HFFc6 (cell line): ENCODE measurements at places on chromosomes 16 and 17.

DNA sequence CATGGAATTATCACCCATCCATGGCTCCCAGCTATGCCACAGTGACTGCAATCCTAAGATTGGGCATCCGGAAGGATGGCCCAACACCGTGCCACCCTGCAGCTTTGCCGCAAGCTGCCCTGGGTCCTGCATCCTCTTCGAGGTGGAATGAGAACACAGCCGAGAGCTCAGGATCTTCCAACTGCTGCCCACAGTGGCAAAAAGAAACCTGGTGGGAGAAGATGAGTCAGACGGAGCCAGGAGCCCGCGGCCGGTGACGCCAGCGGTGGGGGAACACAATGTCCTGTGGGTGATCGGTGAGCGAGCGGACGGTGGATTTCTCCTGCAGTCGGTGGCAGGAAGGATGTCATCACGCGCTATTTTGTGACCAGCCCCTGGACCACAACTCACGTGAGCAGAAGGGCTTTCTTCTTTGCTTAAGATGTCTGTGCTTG lies 20.1 kb downstream of the CD7 start:
- DNase-seq, result peak; percentile 76

DNA sequence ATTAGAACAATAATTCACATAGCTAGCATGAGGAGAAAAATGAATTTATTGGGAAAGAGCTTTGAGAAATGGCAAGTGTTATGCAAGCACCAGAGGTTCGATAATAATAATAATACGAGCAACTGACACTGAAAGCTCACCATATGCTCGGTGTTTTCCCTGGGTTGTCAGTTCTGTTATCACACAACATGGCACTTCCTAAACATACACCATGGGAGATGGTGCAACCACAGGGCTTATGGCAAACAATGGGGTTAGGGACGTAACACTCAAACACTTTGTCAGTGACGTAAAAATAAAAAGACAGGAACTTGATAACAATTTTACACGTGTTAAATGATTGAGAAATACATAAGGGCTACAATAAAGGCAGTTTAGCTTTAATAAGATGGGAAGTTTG lies 23.7 kb downstream of the OR1D5 start:
- no peak for DNase-seq

- DNase-seq, result peak; percentile 69
These were observed 260.4 kb upstream of the TBX2 start for GRCh38 chr17:61139219-61139618.

DNA sequence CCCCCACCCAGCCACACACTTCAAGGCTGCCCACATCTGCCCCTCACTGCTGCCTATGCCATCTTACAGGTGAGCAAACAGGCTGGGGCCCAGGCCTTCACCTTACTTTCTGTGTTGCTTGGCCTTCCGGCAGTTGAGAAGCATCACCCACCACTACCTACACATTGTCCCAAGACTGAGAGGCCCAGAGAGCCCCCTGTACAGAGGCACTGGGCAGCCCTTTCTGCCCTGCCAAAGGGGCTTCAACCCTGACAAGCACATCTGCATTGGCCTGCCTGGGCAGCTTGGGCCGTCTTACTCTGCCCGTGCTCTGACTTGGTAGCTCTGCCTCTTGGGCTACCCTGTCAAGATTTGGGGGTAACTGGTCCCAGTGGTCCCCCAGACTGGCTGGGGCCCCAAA lies 1.2 kb downstream of the MIEF2 start:
- DNase-seq, result no peak

- peak; percentile 41 for DNase-seq
These were observed 2.3 kb upstream of the CCDC182 start for GRCh38 chr17:57747221-57748017.

DNA sequence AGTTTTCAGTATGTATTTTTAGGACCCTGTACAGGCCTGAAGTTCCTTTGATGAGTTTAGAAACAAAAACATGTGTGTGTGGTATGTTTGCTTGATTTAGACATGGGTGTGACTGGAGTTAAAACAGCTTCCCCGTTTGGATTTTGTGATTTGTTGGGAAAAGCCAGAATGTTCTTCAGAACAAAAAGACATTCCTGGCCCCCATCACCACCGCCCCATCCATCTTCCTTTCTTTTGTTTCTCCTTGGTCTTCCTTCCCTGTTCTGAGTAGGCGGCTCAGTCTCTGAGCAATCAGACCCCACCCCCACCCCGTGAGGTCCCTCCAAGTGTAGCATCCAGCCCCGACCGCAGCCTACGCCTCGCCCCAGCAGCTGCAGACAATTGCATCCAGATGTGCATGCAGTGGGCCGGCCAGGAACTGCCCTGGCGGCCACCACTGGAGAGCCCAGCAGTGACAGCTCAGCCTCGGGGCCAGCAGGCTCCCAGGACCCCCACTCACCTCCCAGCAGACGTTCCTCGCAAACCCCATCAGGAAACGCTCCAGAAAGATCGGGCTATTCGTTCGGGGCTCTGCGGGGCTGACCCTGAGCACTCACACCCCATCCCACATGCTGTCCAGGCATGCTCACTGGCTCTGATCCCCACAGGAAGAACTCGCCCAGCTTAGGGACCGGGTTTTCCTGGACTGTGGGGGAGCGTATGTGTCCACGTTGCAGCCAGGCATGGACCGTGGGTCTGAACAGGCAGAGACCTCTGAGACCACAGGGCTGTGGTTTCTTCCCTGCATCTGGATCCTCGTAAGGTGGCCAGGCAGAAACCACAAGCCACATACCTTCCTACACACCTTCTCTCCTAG lies 99.8 kb upstream of the CDH5 start:
- peak; percentile 63 for DNase-seq

GRCh38 chr17:64231567-64232141 lies 31.4 kb downstream of the TEX2 start:
- no peak for DNase-seq

- DNase-seq, result peak; percentile 30
These were observed 54.0 kb downstream of the AKAP1 start for GRCh38 chr17:57138956-57139576.

DNA sequence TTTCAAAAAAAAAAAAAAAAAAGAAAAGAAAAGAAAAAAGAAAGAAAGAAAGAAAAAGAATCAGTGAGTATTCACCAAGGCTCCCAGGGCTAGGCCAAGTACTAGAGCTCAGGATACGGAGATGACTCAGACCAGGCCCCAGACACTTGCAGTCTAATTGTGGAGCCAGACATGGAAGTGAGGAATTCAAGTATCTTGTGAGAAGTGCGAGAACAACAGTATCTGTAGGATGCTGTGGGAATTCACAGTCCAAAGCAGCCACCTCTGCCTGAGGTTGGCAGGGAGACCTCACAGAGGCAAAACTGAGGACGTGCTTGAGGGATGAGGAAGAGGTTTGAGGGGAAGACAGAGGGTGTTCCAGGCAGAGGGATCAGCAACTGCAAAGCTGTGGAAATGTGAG lies 14.0 kb upstream of the ALDOA start:
- DNase-seq, result peak; percentile 74

DNA sequence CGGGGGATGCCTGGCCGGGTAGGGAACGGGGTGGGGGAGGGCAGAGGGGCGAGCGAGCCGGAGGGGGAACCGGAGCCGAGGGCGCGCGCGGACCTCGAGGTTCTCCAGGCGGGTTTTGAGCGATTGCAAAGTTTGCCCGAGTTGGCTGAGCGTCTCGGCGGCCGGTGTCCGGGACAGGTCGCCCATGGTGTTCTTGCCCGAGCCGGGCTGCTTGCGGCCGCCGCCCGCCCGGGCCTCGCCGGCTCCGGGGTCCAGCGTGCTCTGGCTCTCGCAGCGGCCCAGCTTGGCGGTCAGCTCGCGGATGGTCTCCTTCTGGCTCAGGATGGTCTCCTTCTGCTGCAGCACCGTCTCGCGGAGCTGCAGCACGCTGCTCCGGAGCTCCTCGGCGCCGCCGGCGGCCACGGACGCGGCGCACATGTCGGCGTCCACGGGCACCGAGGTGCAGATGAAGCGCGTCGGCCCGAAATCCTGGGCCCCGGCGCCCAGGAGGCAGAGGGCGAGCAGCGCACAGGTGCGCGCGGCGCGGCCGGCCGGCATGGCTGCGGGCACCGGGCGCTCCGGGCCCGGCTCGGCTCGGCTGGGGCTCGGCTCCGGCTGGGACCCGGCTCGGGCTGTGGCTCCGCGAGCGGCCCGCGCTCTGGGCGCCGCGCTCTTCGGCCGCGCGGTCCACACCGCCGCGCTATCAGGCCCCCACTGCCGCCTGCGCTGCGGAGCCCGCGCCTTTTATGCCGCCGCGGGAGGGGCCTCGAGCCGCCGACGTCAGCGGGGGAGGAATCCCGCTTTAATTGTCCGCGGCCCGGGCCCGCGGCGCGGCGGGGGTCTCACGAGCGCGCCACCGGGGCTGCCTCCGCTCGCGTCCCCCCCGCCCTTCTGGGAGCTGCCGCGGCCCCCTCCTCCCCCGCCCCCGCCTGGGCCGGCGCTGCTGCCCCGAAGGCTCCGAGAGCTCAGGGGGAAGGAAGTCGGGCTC lies at the start of gene NPTX1:
Gene NPTX1, minus strand, starts transcription at position 698 of the 967 bp plus-strand sequence. Its CDS starts 161 bp downstream, at position 537.
- no peak for DNase-seq

DNA sequence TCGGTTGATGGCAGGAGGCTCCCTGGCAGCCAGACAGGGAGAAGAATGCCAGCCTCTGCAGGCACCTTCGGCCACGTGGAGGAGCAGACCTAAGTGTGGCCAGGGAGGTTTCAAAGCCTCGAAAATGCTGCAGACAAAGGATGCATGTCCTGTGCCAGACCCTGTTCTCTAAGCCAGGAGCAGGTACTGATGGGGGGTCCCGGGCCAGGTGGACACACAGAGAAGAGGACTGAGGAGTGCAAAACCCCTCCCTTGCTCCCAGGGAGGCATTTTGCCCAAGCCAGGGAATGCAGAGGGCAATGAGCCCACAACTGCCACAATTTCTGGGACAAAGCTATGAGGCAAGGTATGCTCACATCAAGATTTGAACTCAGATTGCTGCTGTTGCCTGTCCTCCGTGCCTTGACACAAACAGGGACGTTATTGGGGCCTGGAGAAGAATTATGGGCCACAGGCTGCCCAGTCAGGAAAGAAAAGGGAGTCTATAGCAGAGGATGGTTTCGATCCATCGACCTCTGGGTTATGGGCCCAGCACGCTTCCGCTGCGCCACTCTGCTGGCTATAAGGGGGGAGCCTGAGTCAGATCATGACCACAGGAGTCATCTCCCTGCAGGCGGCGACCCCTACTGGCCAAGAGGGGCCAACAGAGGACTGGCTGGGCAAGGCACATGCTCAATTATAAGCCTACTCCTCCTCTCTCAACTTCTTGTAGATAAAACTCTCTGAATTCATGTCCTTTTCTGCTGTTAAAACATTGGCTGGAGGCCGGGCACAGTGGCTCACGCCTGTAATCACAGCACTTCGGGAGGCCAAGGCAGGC lies 25.1 kb upstream of the FOXK2 start:
- peak; percentile 99 for DNase-seq

DNA sequence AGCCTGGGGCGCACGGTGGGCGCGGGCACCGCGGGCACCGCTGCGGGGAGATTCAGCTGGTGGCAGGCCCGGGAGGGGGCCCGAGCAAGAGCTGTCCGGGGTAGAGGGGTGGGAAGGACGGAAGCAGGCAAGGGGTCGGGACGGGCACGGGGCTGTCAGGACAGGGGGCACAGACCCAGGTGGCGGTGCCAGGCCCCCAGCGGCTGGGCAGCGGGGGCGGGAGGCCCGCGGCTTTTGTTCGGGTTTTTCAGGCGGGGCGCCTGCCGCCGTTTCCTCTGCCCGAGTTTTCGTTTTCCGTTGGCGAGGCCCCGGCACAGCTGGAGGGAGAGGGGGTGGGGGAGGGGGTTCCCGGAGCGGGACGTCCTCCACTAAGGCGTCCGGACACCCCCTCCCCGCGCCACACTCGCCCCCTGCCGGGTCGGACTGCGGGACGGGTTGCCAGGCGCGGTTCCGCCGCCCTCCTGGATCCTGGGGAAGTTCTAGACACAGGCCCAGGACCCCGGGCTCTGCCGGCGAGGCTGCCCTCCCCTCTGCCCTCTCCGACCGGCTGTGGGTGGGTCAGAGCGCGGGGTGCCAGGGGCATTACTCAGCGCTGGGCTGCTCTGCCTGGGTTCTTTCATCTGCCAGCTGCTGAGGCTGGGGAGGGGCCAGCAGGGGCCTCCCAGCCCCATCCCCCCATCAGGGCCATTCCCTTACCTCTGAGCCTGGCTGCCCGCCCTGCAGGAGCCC lies 543 bp downstream of the ARHGAP23 start:
- DNase-seq, result peak; percentile 20

GRCh38 chr17:59796785-59797205 lies 89.3 kb downstream of the VMP1 start:
- no peak for DNase-seq

DNA sequence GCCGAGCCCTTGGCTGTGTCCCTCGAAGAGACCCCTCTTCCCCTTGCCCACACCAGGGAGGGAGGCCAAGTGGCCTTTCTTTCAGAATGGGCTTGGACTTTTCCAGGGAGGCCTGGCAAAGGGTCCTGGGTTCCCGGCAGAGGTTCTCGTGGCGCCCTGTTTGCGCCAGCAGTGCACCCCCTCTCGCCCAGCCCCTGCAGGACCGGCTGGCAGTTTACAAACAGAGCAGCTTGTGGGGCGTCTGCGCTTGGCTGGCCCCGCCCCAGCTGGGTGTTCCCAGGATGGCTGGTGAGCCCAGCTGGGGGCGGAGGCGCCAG lies 137.8 kb upstream of the CIBAR2 start:
- no peak for DNase-seq

GRCh38 chr17:81870981-81871386 lies at the start of gene ARHGDIA:
Gene ARHGDIA, minus strand, starts transcription at chr17:81871337. Its CDS starts 1,407 bp downstream, at chr17:81869930.
- no peak for DNase-seq

- DNase-seq, result peak; percentile 85
These were observed 8.3 kb downstream of the SOCS3 start for GRCh38 chr17:78351449-78352006.

- DNase-seq, result peak; percentile 6
These were observed 646 bp downstream of the RABEP1 start for GRCh38 chr17:5282642-5283217.

DNA sequence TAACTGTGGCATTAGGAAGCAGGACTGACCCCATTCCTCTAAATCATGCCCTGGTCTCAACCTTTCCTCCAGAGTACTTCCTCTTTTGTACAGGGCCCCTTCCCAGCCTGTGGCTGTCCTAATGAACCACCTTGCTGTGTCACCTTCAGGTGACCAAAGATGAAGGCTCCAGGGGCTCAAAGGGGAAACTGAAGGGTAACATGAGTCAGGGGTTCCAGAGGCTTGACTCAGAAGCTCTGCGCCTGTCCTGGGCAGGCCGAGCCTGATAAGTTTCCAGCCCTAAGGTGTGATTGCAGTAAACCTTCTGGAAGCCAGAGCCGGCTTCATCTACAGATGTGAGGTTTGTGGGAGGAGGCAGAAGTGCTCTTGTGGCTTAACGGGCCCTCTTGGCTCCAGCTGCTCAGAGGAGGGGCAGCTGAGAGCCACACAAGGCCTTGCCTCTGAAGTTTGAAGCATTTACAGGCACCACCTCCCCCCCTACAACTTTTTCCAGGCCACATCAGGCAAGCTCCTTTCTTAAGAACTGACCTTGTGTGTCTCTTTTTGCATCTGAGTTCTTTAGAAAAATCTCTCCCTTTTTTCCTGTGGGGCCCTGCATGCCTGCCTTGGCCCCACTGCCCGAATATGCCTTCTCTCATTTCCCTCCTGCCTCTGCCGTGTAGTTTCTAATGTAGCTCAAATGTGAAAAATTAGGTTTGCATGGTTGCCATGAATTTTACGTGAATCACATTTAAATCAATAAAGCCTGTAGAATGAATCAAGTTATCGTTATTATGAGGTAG lies 149.9 kb downstream of the CLEC16A start:
- DNase-seq, result peak; percentile 21
